Psoas muscle (tissue), 8 donors: ENCODE measurements at places on chromosomes 2 and 18.

DNA sequence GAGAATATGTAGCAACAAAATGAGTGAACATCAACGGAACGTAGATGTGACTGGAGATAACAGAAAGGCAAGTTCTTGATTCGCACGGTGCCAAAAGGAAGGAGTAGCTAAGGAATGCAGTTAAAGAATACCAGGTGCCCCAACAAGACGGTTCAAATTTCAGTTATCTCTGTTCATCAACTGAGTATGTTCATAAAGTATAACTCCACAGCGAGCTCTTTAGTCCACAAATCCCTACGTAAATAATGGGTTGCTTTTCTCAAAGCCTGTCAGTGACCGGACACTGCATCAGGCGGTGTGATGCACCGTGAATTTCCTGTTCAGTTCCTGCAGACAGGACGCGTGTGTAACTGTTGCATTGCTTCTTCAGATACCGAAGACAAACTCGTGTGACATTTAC, 91.8 kb downstream of the NOL10 start:
- DNase-seq, result no peak

DNA sequence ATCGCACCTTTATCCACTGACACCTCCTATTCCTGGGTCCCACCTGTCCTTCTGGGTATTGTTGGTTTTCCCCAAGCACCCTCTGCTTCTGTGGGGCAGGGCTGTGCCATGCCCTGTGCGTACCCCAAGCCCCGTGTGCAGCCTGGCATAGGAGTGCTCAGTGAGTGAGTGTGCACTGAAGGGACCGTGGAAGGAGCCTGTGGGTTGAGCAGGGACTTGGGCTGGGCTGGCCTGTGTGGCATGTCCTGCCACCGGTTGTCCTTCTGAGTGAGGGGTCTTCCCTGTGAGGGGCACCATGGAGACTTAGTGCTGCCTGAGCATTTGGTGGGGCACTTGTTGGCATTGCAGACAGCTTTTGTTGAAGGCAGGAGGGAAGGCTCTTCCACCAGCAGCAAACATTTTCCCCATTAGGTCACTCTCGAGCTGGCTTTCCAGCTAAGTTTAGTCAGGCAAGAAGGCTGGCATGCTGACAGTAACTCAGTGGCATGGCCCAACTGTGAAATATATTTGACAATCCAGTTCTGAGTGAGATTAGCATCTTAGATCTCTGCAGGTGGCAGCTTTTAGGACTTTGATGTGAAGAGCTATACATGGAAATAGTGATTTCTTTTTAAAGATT, 64.7 kb downstream of the LPIN1 start:
- no peak for DNase-seq

DNA sequence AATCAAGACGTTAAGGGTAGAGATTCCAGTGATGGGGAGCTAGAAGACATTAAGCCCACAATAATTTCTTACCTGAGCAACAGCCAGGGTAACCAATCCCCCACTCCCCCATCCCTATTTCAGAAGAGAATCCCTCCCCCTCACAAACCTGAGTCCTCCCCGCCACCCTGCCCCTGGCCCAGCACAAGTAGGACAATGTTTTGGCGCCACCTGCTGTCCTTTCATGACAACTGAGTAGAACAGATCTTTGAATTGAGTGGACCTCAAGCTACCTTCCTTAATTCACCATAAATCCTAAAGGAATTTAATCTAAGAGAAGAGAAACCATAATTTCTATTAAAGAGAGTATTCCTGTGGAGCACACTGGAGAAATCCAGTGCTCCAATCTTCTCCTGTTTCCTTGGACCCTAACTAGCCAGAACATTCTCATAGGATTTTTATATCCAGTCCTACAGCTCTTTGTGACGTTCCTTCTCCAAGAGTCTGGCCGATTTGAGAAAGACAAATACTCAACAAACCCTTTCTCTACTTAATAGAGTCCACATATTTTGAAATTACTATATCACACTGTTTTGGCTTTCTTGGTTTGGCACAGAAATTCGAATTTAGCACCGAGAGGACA, 41.1 kb downstream of the NHEJ1 start:
- DNase-seq, result peak; percentile 50

GRCh38 chr2:218990612-218991011, 2.6 kb downstream of the CRYBA2 start:
- no peak for DNase-seq

- DNase-seq, result no peak
Measured at GRCh38 chr2:160590664-160591063, 97.1 kb upstream of the RBMS1 start.

- no peak for DNase-seq
Measured at GRCh38 chr2:236912326-236913120, 173.2 kb upstream of the COPS8 start.

DNA sequence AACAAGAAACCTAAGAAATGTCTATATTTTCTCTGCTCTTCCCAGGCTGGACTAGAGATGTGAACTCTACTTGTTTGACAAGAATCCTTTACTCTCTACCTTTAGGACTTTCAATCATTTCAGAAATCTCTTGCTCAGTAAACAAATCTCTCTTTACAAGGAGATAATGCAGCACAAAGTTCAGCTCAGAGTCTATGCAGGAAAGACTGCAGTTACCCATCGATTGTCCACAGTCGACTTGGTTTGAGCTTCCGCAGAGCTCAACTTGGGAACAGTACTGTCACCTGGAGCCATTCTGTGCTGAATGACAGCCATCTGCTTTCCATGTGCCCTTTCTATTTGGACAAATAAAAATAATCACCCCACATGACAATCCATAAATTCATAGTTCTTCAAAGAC, 259.7 kb upstream of the STON1 start:
- no peak for DNase-seq

DNA sequence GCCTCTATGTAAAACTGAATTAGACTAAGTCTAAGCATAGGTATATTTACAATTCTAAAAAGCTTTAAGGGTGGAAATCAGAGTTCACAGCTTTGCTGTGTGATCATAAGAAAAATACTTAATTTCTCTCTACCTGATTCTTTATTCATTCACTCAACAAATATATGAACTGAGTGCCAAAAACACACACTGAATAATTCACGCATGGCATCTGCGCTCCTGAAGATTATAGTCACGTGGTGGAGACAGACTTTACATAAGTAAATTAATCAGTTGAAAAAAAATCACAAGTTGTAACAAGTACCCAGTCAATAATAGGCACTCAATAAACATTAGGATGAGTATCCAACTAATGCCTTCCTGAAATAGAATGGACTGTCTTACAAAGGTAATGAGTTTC, 351.6 kb downstream of the METTL4 start:
- DNase-seq, result no peak

DNA sequence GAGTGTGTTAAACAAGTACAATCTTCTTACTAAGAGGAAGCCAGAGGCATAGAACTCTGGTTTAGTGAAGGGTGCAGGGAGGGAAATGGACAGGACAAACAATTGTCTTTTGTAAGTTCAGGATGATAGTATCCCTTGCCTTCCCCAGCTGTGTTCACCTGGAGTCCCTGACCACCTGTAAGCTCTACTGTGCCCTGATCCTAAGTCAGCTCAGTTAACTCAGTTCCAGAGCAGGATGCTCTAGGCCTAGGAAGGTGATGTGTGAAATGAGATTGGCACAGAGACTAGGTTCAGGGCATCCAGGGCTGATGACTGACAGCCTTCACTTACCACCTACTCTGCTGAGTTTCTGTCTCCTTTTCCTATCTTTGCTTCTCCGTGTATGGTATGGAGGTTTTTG, 333.0 kb downstream of the SUCLG1 start:
- DNase-seq, result no peak

DNA sequence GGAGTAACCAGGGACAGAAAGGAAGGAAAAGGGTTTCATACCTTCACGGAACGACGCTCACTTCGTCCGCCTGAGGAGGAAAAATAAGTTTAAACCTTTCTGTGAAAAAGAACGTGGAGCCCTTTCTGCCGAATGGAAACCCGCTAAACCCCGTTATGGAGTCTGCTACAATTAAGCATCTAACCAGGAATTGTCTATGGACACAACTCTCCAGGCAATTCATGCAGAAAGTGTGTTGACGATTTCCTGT, 528 bp upstream of the PPP4R3B start:
- no peak for DNase-seq

- no peak for DNase-seq
Measured at GRCh38 chr2:140506606-140507005, 1624.2 kb downstream of the LRP1B start.

GRCh38 chr2:134845719-134846118, 7.3 kb downstream of the ACMSD start:
- DNase-seq, result no peak
